Activated T-cell treated with anti-CD3 and anti-CD28 coated beads, Interleukin-2, amount 50 U/mL, for 48 hours (primary cell): ENCODE measurements at places on chromosomes 11 and 22.
A peak's percentile ranks its signal among the peaks of the same experiment; 100 is the strongest.

- DNase-seq: peak; percentile 56
Observed at GRCh38 chr11:102589047-102589459, 36.1 kb downstream of the MMP20 start.

- no peak for DNase-seq
Observed at GRCh38 chr11:95985174-95985808, 61.4 kb upstream of the MTMR2 start.

- DNase-seq: no peak
Observed at GRCh38 chr22:31238057-31238456, 26.0 kb downstream of the LIMK2 start.

DNA sequence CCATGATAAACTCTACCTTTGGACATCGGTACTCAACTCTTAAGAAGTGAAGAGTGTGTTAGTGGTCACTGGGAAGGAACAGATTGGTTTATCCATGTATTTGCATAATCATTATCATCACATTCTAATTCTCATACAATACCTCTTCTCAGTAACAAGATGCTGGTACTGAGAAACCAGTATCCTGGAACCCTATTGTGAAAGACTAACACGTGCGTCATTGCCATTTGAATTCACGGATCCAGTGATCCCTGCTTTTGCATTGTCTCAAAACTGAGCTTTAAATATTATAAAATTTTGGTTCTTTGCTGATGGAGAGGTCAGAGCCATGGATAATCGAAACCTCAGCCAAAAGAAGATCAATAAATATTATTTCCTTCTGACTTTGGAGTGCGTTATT, 35.2 kb downstream of the KIRREL3 start:
- DNase-seq: no peak

DNA sequence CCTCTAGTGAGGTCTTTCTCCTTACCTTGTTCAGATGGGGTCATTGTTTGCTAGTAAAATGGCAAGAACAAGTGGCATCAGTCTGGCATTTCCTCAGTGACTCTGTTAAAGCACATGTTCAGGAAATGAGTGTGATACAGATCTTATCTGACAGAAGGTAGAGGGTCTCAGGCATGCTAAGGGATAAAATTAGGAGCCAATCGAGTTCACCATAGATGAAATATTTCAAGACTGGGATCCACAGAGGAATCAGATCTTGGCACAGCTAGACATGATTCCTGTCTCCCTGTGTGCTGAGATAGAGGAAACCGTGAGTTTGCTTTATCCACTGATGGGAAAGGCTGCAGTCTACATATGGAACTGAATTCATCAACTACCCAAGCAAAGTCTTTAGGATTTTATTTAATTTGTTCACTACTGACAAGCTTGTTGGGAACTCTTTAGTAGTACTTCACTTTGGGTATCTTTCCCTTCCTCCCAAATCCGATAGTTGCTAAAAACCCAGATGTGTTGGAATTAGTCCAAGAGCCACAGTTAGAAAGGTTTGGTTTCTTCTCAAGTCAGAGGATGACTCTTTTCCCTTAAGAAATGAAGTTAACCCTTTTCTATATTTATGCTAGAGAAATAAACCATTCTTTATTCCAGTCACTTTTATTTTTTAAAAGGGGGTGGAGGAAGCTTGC, 18.4 kb downstream of the FAM118B start:
- DNase-seq: no peak

GRCh38 chr11:15471895-15472799, 357.4 kb downstream of the INSC start:
- DNase-seq: no peak

DNA sequence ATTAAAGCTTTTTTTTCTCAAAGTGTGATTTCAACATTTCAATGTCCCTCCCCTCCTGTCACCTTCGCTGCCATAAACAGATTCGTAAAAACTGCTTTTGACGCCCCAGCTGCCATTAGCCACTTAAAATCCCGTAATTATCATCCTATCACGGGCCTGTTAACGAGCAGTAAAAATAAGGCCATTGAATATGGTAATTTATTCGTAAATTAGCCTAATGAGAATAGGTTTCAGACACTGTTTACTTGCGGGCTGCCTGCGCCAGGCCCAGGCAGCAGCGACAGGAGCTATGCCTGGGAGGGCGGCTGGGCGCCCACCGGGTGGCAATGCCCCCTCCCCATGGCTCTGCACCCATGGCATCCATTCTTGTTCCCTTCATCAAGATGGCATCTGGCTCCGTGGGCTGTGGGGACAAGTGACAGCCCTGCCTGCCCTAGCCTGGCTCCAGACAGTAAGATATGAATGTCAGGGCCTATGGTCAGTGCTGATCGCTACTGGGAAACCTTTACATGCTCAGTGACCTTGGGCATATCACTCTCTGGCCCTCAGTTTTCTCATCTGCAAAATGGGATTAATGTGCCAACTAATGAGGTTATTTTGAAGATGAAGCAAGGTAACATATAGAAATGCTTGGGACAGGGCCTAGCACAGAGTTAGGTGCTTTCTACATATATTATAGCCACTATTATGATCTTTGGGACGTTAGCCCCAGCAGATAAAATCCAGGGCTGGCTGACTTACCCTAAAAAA, 500.8 kb downstream of the MN1 start:
- no peak for DNase-seq

GRCh38 chr22:36294293-36294620, 41.3 kb downstream of the APOL1 start:
- DNase-seq: no peak

- no peak for DNase-seq
Observed at GRCh38 chr11:12090761-12091258, 19.6 kb upstream of the MICAL2 start.

DNA sequence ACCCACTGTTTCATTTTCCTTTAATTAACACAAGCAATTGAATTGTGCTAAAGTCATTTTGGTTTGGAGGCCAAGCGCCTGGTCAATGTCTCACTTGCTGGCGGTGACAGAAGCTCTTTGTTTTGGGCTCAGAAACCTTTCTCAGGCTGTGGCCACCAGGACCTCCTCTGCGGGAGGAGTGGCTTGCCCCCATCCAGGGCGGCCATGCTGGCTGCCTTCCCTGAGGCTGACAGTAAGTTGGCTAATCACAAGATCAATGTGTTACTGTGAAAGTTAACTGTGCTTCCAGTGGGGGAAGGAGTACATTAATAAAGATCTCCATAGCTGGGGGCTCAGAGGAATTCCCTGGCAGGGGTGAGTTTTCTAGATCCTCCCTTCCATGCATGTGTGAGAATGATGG, 1074.5 kb downstream of the NTM start:
- DNase-seq: no peak

DNA sequence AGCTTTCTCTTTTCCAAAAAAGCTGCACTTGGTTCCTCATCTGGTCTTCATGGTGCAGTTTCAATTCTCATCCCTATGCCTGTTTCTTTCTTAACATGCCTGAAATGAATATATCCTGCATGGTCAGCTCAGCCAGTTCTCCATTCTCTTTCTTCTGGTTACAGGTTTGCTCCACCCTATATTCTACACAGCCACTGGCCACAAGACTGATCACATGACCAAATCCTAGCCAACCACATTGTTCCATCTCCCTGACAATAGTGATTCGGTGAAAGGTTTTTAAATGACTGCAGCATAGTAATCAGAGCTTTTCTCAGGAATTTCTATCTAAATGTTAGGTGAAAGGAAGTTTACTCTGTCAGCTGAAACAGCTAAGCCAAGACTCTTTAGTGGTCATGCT, 891.4 kb downstream of the METTL15 start:
- DNase-seq: no peak

DNA sequence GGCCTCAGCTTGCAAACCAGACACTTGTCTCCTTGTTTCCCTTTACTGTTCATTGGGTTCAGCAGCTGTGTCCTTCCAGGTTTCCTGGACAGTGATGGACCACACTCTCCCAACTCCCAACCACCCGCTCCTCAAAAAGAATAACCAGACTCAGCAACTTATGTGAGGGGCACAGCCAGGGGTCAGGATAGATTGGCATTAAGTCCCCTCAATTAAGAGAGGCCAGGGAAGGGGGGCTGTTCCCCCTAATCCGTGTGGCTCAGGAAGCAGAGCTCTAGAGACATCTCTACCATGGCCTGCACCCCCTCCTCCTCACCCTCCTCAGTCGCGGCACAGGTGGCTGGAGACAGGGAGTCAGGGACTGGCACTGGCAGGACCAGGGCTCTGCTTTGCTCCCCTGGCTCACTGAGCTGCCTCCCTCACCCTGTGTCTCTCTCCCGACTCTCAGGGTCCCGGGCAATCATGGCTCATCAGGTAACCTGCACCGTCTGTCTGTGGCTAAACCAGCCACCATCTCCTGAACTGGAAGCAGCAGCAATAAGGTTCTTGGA, 111.7 kb downstream of the ZNF280B start:
- DNase-seq: no peak

DNA sequence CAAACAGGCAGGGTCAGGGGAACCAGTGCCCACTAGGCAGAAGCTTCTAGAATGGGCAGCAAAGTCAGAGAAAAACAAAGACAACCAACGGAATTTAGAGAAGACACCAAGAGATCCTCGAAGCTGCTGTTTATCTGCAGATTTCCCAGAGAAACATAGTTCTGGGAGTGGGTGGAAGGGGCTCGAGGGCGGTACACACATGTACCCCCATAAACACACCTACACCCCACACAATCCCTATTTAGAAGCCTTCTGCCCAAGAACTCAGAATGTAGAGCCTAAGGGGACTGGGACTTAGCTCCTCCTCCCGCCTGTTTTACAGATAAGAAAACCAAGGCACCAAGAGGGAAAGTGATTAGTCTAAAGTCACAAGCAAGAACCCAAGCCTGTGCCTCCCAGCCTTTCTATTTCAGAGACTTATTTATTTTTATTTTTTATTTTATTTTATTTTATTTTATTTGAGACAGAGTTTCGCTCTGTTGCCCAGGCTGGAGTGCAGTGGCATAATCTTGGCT, 6.4 kb downstream of the NPTXR start:
- DNase-seq: no peak

GRCh38 chr11:68340784-68341556, 28.6 kb downstream of the LRP5 start:
- no peak for DNase-seq

- DNase-seq: no peak
Observed at GRCh38 chr22:39997939-39998726, 3.4 kb downstream of the FAM83F start.

DNA sequence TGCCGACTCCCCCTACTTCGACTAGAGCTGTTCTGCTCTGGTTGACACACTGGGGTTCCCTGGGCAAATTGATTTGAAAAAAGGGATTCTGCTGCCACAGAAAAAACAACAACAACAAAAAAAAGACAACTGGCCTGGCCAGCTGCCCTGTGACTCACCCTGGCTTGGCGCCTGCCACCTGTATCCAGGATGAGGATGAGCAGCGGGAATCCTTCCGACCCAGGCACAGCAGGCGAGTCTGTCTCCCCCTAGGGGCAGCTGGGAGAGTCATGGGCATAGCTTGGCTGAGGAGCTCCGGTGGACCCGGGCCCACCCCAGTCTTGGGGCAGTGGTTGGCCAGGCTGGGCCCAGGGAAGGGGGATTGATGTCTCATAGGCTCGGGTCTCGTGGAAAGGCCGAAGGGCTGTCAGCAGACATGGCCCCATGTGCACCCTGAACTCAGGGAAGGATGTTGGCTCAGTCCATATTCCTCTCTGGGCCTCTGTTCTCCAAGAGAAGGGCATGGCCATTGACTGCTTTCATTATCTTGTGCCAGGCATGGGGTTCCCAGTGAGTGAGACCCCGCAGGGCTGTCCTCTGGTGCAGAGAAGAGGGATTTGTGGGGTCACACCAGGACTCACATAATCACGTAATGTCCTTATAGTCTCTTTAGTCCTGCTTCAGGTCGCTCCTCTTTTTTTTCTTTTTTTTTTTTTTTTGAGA, 10.4 kb upstream of the SUN2 start:
- peak; percentile 45 for DNase-seq

GRCh38 chr11:122646549-122647340, 8.8 kb upstream of the UBASH3B start:
- peak; percentile 42 for DNase-seq

- DNase-seq: no peak
Observed at GRCh38 chr11:96303064-96303463, 39.9 kb downstream of the MAML2 start.

- no peak for DNase-seq
Observed at GRCh38 chr11:9396310-9396709, 11.9 kb downstream of the IPO7 start.

- peak; percentile 95 for DNase-seq
Observed at GRCh38 chr22:37244114-37244921, at the start of gene RAC2. Gene RAC2, minus strand, starts transcription at chr22:37244269. Its CDS starts 121 bp downstream, at chr22:37244148.

DNA sequence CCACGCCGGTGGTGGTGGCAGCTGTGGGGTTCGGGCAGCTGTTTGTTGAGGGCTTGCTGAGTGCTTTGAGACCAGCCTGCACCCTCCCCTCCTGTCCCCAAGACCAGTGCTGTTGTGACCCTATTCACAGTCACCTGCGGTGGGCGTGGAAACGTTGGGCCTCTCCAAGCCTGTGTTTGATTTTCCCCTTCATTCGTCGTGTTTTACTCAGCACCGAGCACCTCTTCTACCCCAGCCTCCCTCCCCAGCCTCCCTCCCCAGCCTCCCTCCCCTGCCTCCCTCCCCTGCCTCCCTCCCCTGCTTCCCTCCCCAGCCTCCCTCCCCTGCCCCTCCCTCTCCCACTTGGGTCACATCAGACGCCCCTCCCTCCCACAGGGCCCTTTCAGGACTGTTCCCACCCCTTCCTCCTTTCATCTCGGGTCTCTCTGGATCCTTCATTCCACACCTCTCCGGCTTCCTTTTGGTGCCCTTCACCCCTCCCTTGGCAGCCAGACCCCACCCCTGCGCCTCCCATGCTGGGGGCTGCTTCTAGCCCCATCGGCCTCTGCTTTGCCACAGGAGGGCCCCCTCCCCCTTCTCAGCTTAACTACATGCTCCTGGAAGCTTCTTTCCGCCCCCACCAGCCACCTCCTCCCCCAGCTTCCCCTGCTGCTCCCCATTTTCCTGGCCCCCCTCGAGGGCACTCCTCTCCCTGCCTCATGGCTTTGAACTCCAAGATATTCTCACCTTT, 14.8 kb downstream of the FRMD8 start:
- no peak for DNase-seq

GRCh38 chr11:17876827-17877226, 136.0 kb downstream of the SERGEF start:
- no peak for DNase-seq

DNA sequence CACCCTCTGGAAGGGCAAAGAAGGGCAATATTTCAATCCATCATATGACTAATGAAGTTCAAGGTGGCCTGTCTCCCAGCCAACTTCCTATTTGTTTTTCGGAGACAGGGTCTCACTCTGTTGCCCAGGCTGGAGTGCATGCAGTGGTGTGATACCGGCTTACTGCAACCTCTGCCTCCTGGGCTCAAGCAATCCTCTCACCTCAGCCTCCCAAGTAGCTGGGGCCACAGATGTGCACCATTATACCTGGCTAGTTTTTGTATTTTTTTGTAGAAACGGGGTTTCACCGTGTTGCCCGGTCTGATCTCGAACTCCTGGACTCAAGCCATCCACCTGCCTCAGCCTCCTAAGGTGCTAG, 13.4 kb downstream of the ABTB2 start:
- DNase-seq: no peak

DNA sequence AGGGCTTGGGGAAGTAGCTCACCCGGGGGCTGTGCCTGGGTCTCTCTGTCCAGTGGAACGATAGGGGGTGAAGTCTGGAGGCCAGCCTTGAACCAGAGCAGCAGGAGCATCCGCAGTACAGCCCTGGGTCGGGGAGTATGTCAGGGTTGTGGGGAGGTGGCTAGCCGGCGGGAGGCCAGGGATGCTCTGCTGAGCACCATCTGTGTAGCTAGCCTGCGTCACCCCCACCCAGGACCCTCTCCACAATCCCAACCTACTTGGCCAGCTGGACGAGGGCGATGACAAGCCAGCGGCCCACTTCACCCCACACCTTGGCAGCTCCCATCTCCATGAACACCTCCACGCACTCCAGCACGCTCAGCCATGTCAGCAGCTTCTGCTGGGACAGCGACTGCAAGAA, 2.2 kb downstream of the PEX16 start:
- no peak for DNase-seq
